ENCODE measurements at places on chromosomes 7 and 10.

DNA sequence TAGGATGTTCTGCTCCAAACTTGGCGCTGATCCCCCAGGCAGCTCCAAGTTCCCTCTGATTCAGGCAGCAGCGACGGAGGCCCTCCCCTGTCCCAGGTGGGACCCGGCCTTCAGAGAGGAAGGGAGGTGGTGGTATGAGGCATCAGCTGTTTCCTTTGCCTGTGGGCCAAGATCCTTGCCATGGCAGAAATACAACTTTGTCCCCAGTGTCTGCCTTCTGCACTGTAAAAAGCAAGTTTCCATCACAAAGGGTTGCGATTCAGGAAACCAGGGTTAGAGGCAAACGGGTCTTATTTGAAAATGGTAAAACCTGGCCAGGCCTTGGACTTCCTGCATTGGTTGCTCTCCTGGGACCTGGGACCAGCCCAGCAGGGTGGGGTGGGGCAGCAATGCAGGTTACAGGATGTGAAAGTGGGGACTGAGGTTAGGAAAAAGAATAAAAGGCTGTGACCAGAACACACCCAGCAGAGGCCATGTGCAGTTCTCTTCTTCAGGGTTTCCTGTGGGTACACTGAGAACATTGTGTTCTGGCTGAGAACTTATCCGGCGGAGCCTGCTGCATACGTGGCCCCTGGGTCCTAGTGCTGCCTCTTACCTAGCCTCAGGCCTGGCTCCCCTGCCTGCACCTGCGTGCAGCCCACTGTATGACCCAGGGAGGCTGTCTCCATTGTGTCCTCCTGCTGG, 25.1 kb upstream of the DDIT4 start:
- peak; percentile 31 for DNase-seq

DNA sequence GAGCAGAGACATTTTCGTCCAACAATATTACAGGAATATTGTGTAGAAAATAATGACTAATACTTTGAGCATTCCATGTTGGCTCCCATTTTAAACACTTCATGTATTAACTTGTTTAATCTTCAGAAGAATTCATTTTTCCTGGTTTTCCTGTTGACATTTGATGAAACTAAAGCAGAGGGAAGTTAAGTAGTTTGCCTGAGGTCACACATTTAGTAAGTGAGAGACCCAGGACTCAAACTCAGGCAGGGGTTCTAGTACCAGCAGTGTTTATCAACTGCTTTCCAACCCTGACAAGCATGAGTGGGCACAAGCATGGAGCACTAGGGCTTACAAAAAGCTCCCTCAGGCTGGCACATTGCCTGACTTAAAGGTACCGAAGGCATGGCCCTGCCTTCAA, 719.1 kb downstream of the AUTS2 start:
- peak; percentile 66 for DNase-seq

DNA sequence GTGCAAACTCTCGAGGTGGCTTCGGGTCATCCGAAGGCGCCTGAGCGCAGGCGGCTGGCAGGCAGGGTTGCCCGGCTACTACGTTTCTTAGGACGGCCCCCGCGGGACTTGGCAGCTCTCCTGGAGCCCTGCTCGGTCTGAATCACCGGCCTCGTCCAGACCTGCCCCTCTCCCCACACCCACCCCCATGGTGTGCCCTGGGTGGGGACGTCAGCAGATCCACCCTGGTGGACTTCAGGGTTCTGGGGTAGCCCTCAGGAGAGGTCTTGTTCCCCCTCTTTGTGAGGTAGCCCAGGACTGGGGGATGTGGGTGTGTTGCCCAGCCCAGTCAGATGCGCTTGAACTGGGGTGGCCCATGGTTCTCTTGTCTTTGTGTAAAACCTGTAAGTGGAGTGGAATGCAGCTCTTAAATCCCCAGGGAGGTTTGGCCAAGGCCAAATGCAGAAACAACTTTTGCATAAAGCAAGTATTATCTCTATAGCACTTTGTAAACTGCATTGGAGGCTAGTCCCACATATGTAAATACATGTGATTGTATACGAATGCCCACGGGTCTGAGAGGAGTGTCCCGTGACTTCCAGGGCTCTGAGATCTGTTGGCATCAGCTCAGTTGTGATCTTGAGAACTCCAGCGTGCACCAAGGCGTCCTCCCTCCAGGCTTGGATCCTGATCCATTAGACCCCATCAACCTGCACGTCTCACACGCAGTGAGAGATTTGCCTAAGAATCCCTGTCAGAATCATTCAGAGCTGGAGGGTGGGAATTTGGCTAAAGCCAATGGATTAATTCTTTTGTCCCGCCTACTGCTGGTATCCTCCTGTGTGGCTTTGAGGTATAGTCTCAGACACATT, 1.8 kb downstream of the PFKFB3 start:
- DNase-seq = peak; percentile 78

DNA sequence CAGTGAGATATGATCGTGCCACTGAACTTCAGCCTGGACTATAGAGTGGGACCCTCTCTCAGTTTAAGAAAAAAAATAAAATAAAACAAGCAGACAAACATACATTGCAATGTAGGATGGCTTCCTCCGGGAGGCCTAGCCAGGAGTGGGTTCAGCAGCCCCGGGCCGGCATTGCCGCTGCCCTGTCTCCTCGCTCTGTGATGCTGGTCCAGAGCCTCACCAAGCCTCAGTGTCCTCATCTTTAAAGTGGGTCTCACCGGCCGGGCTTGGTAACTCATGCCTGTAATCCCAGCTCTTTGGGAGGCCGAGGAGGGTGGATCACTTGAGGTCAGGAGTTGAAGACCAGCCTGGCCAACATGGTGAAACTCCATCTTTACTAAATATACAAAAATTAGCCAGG, 71.6 kb downstream of the PTPRE start:
- DNase-seq = no peak

GRCh38 chr10:29529146-29529545, 105.6 kb downstream of the SVIL start:
- DNase-seq = no peak

- DNase-seq = no peak
Observed at GRCh38 chr7:102873470-102874165, 39.2 kb upstream of the LRRC17 start.

DNA sequence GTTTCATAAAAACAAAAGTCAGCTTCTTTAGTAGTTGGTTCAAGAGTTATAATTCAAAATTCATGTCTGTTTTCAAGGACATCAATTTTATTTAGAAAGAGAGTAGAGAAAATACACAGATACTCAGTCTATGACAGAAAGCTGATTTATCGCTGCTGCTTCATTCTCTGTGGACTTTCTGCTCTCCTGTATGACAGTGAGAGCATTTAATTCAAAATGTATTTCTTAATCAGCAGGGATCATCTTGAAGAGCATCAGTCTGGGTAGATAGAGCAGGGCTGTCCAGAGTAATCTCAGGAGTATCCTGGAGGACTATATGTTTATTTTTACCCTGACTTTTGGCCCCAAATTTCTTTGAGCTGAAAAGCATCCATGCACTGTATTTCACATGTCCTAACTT, 1676.7 kb downstream of the REEP3 start:
- no peak for DNase-seq

DNA sequence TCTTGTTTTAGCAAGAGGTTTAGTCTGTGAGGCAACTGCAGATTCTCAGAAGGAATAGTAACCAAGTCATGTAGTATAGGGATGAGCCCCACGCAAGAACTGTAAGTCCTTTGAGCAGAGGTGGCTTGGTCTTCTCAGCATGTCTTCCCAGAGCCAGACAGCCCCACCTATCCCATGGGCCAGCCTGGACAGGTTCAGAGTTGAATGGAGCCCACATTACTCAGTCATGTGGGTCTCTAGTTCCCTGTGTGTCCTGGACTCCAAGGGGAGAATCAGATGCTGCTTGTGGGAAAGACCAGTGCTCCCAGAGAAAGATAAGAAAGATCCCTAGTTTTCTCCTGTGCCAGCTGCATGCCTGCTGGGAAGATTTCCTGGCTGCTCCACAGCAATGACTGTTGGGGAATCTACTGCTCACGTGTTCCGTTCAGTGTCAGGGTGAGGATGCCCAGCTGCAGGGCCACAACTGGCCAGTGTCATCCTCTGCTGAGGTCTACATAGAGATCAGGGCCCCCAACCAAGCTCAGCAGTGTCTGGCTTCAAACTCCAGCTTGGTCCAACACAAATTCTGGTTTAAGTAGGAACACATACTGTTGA, 66.9 kb upstream of the UNC5B start:
- DNase-seq = no peak

GRCh38 chr10:122551450-122551849, 9.1 kb upstream of the DMBT1 start:
- DNase-seq = no peak

GRCh38 chr7:8115547-8116402, 146.2 kb downstream of the ICA1 start:
- no peak for DNase-seq

DNA sequence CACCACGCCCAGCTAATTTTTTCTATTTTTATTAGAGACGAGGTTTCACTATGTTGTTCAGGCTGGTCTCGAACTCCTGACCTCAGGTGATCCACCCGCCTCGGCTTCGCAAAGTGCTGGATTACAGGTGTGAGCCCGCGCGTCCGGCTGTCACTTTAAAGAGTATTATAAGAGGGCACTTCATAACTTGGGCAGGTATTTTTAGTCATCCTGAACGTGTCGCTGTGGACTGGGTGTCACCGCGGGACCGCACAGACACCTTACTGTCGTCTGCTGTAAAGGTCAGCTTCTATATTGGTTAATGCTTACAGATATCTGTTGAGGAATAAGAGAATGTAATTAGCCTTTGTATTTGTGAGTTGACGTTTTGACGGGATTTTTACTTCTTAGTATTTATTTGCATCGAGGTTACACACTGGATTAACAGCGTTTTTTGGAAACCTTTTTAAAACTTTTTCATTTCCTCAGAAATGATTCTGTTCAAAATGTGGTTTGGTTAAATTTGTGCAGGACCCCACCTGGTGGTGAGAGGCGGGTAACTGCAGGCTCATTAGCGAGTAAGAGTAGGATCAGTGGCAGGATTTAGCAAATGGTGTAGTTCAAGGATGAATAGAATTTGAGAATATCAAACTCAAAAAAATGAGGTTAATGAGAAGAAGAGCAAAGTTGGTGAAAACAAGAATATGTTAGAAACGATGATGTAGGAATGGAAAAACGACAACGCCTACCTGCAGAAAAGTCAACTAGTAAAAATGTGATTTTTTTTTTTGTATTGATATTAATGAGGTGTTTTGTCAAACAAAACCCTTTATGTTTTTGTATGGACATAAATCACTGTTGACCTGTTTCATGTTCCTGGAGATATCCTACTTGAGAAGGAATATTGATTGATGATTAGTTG, 3.2 kb downstream of the DNAJB6 start:
- peak; percentile 78 for DNase-seq

GRCh38 chr7:75663302-75663907, 75.3 kb downstream of the HIP1 start:
- no peak for DNase-seq

DNA sequence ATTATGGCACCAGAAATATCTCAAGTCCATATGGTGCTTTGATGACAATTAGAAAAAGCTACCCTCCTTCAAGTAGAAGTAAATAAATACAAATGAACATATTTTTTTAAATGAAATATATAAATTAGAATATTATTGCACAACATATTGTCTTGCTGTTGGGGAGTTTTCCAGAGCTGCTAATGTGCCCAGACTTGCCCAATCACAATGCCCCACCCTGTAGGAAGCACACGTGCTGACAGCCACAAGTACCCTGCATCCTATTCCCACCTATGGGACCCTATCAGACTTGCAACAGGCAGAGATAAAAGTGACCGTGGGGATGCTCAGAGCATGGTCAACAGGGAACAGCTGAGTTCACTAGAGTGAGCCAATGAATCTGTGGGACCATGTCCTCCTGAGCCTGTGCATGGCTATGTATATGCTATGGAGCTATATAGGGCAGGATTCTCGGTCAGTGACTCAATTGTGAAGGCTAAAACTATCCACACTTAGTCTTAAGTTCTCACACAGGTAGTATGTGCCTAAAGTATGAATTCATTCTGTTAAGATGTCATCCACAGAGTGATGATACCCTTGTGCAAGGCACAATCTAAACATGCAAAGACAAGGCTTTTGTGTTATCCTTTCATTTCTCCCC, 336.0 kb downstream of the HGF start:
- no peak for DNase-seq

GRCh38 chr7:20407585-20408466, 77.1 kb downstream of the ITGB8 start:
- DNase-seq = peak; percentile 80

GRCh38 chr7:92685136-92686042, 95.2 kb upstream of the FAM133B start:
- DNase-seq = no peak

- peak; percentile 95 for DNase-seq
Observed at GRCh38 chr7:44735403-44736165, 13.1 kb upstream of the ZMIZ2 start.

All from fibroblast of lung (primary cell).